NCI-H524 (cell line): ENCODE measurements at places on chromosomes 5 and 9.
A peak's percentile ranks its signal among the peaks of the same experiment; 100 is the strongest.

DNA sequence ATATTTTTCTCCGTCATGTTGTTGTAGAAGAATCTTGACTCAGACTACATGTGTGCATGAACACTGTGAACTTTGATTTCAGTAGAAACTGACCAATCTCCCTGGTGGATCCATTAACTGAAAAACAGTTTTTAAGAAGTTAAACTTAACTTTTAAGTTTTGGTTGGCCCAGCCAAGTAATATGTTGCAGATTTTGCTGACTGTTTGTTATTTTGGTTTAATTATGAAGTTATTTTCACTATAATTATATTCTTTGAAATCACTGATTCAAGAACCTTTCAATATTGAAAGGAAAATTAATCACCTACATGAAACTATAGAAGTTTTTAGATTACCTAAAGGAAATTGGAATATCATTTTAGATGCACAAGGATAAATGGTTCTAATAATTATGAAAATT is 373.6 kb upstream of the COX7C start:
- DNase-seq = no peak

DNA sequence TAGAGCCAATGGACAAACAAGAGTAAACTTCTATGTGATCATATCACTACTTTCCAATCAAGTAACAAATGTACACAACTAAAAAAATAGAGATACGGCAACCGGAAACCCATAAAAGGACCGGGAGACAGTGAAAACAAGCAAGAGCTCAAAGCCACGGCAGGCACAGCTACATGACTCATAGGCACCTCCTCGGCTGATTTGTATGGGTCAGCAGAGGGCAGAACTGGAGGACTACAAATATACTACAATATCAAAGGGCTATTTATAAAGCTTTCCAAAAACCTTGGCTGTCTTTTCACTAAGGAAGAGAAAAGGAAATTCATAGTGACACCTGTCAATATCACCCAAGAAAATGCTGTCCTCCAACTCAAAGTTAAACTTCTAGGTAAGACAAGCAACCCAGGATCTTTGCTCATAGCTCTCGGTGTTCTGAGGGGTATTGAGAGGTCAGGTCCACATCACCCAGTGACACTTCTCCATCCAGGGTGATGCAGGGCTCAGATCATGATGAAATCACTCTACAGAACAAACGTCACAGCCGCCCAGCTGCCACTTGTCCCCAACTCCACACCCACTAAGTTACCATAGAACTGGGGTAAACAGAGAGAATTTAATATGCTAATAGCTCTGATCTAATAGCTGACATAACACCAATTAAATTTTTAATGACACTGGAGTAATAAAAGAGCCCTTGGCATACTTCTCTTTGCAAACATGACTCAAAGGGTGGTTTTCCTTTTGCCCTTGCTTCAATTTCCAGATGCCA is 41.3 kb downstream of the PFDN1 start:
- DNase-seq = peak; percentile 12

GRCh38 chr9:125126019-125126746 is 17.1 kb downstream of the SCAI start:
- no peak for DNase-seq

- DNase-seq = no peak
Observed at GRCh38 chr9:83932011-83932410, 10.8 kb upstream of the KIF27 start.

GRCh38 chr9:32264170-32264864 is 120.1 kb upstream of the ACO1 start:
- peak; percentile 31 for DNase-seq

- no peak for DNase-seq
Observed at GRCh38 chr5:17169507-17169906, 47.9 kb upstream of the BASP1 start.

- DNase-seq = no peak
Observed at GRCh38 chr9:93059011-93059714, 662 bp downstream of the SUSD3 start.

DNA sequence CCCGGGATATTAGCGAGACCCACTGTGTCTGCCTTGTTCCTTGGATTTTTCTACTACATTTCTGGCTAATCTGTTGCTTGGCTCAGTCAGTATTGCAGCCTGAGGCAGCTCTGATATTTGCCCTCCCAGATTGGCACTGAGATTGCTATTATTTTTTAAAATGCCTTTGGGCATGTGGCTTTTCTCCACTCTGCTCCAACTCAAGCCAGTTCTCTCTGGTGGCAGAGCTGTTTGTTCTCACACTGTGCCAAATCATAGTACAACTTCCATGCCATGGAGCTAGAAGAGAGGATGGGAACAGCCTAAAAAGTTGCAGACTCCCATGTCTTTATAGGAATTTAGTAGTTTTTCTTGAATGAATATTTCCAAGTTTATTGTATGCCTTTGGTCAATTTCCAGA is 155.9 kb upstream of the ATP10B start:
- no peak for DNase-seq
